ENCODE measurements at places on chromosomes 5 and 9. TPM values are rescaled to one million over a fixed set of nuclear protein-coding genes. Genes with fewer than 3 reads are reported as not detected.
A peak's percentile ranks its signal among the peaks of the same experiment; 100 is the strongest.

Gene PCDHB10
- total RNA-seq = 9.3 TPM

Gene NADK2
- total RNA-seq = 90.4 TPM

Gene PCDHGA12
- total RNA-seq = 8.5 TPM

DNA sequence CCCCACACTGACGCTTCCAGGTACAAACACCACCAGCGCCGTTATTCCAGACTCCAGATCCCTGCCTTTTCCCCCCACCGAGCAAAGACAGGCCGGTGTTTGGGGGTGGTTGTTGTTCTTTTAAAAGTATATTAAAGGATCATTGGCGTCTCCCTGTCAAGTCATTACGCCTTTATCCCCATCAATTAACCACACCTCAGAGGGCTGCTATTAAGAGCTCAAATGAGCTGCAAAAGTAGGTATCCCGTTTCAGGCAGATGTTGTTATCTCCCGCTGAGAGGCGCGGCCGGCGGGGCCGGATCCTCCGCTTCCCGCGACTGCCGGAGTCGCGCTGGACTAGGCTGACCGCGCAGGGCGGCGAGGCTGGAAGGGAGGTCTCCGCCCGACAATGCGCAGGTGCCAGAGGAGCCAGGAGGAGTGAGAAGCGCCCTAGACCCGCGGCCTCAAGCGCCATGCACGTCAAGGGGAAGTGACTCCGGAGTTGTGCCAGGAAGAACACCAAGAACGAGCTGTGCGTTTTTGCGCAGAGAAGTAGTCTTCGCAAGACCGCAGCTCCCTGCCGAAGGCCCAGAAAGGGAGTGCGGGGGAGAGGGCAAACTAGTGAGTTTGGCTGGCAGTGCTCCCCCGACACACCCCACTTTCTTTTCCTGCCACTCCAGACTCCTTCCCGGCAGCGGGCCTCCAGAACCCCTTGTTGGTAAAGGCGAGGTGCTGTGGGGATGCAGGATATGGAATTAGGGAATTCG, 8.2 kb downstream of the NR2F1-AS1 start:
- DNase-seq = peak; percentile 79

DNA sequence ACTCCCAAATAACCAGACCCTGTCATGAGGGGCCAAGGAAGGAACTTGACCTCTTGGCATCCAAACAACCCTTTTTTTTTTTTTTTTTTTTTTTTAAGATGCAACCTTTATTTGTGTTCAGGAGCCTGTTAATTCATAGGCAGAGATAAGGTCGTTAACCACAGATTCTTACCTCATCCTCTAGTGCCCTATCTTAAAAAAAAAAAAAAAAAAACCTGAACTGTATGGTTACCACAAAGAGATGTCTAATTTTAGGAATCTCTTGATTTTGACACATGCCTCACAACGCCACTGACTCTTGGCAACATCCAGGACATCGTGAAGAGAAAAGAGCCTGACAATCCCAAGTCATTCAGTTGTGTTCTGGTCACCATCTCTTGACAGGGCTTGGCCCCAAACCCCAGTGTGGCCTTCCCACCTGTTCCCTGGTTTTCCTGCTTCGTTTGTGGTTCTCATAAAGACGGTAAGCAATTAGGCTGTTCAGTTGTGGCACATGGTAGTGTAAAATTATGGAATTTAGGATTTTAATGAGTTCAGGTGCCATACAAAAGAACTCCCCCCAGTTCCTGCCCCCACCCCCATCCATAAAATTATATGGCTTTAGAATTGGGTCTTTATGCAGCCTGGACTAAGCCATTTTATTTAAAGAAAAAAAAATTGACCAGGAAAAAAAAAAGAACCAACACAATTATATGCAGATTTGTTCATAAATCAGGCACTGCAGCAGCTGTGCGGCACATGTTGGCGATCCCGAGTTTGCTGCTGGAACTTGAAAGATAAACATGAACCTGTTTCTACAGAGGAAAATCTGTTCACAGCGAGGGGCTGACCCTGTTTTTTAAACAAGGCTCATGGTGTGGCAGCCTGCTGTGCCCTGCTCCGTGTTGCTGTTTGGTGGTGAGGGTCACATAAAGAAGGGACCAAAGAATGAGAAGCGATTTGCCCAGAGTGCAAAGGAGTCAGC, 267.8 kb upstream of the CLINT1 start:
- DNase-seq = no peak

- DNase-seq = no peak
These were observed 18.9 kb downstream of the DPYSL3 start for GRCh38 chr5:147490989-147491388.

Gene STPG3
- not detected for total RNA-seq

Gene CCDC180
- total RNA-seq = 15.5 TPM

Gene PCDHA5
- 1.4 TPM for total RNA-seq

Gene FAT2
- total RNA-seq = 32.6 TPM

GRCh38 chr5:1975898-1976765, 93.4 kb upstream of the IRX4 start:
- no peak for DNase-seq

Gene RLN2
- not detected for total RNA-seq

DNA sequence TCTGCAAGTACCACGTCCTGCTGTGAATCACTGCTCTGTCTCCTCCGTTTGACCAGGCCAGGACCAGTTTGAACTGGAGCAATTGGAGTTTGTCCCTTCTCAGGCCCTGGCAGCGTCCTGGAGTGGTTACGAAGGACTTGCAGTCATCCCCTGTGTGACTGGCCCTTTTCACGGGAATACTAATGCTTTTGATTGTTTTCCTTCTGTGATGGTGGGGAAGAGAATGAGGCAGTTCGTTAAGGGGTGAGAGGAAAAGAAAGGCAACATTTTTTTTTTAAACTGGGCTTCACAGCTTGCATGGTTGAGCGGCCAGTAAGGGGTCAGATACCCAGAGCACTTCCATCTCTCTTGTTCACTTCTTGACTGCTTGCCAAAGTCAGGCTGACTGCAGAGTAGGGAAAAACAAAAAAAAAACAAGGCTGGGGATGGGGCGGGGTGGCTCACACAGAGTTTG, 153.5 kb upstream of the STK32A start:
- peak; percentile 69 for DNase-seq

DNA sequence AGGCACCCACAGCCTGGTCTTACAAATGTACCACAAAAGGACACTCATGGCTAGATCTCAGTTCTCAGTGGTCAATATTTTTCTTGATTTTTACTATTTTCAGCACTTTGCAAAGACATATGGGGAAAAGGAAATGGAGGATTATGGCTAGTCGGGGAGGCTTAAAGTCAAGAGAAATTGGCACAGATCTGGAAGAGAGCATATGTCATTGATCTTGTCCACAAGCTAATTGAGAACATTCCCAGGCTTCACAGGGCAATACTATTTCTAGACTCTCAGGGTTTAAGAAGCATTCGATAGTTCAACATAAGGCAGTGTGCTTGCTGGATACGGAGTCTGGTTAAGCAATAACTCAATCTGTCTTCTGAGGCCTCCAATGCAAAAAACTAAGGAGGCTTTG, 285.8 kb downstream of the ZNF608 start:
- no peak for DNase-seq

- no peak for DNase-seq
These were observed 1771.0 kb downstream of the EFNA5 start for GRCh38 chr5:105899726-105900125.

DNA sequence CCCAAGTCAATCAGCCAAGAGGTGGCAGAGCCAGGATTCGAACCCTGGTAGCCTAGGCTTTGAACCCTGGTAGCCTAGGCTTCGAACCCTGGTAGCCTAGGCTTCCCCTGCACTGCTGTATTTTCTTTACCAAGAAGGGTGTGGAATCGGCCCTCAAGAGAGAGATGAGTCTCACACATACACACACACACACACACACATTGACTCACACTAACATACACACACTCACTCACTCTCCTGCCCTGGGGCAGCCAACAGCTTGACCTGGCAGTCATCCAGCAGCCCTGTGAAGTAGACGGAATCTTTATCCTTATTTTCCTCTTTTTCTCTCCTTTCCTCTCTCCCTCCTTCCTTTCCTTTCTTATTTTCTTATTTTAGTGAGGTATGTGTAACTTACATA, 55.4 kb upstream of the RPL26L1 start:
- DNase-seq = no peak

Gene SPAAR
- 0.69 TPM for total RNA-seq

Gene ALDH1A1
- 26.4 TPM for total RNA-seq

GRCh38 chr5:36712706-36713105, 106.3 kb downstream of the SLC1A3 start:
- DNase-seq = no peak

- no peak for DNase-seq
These were observed 274.8 kb upstream of the CCNG1 start for GRCh38 chr5:163162645-163163044.

Gene FSD1L
- total RNA-seq = 61.1 TPM

GRCh38 chr5:41219658-41220269, 6.4 kb upstream of the C6 start:
- no peak for DNase-seq

- DNase-seq = no peak
These were observed 9.1 kb downstream of the FAT2 start for GRCh38 chr5:151581812-151582583.

- DNase-seq = no peak
These were observed 5.8 kb upstream of the FCN1 start for GRCh38 chr9:134923466-134923865.

- no peak for DNase-seq
These were observed 21.6 kb downstream of the RIC1 start for GRCh38 chr9:5650356-5651105.

Gene OR1J2
- total RNA-seq = not detected

DNA sequence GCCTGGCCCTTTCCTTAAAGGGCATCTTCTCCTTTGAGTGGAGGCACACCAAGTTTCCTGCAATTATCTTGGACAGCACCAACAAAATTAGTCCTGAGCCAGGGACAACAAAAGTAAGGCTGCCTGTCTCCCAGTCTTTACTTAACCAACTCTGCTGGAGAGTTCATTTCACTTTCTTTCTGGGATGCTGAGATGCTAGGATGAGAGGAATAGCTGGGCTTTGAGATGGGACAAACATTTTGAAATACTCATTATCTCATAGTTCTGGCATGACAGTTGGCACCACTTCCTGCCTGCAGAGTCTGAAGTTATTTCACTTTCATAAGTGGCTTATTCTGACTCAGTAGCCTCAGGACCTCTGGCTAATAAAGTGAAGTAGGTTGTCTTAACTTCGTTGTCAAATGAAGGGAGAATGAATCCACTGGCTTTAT, 157.0 kb downstream of the C9orf152 start:
- no peak for DNase-seq

DNA sequence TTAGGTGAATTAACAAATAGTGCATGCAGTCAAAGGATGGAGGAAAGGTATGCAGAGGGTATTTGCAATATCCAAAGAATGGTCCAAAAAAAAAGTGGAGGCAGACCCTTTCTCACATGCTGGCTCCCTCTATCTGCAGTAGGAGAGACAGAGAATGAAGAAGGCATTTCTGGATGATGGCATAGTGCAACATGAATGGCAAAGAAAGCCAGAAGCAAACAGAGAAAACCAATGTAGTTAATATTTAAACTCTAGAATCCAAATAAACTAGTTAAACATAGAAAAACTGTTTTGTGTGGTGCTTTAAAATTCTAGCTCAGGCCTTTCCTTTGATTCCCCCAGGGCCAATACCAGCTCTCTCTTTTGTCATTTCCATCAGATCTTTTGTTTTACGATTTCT, 403.1 kb upstream of the WWC1 start:
- no peak for DNase-seq

DNA sequence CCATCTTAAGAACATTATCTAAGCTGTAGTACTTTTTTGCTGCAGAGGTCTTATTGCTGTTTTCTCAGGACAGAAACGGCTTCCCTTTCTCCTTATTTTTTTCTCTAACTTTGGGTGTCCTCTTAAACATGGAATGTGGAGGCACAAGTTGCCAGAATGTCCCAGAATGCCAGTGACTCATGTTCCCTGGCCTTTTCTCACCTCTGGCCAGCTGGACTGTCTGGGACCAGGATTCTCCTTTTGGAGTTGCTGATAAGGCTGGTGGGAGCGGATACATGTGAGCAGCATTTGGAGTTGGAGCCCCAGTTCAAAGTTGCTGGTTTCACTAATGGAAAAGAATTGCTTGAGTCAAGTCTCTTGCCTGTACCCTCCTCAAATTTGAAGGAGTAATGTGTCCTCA, 112.8 kb downstream of the ARHGAP26 start:
- no peak for DNase-seq

Gene IPPK
- 9.5 TPM for total RNA-seq

Gene TPRN
- total RNA-seq = 6.7 TPM

Gene OR1K1
- total RNA-seq = not detected

DNA sequence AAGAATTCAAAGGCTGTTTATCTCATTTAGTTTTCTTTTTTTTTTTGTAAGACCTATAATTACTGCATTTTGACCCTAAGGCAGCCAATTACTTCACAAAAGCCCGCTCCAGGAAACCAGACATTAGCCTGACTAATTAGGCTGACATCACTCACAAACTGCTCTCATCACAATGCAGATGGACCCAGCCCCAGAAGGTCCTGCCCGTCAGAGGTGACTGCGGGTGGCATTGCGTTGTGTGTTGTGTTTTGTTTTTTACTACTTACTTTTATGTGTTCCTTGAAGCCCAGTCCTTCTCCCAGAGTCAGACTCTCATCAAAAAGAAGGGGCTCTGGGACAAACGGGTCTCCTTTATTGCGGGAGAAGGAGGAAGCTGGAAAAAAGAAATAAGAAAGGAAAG, 172.2 kb downstream of the HSD17B3 start:
- DNase-seq = no peak

DNA sequence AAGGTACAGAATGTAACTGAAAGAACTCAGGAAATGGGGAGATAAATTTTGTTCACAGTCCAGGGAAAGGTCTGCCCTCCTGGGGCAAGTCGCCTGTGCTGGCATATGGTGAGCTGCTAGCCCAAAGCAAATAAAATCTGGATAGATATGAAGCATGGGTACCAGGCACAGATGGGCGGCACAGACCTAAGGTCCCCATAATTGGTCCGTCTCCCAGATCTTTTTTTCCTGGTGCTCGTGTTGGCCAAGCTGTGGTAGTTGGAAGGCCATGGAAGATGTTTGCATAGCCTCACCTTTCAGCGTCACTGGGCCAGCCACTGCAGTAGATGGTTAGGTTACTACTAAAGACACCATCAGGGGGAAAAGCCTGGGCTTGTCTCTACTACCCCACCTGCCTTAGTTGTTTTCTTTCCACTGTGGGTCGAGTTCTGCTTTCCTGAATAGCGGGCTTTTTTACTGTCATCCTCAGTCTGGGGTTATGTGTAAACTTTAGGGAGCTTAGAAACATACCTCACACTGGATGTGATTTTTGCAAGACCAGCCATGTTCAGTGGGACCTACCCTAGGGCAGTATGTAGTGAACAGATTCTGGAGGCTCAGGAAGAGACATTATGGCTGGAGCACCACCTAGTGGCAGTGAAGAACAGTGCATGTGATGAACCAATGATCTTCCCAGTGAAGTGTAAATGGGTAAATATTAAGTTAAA, 24.2 kb upstream of the GLRX start:
- DNase-seq = peak; percentile 90

GRCh38 chr9:131704141-131704983, 35.5 kb downstream of the RAPGEF1 start:
- peak; percentile 77 for DNase-seq
